MCF 10A (cell line): ENCODE measurements at places on chromosomes 11 and 22. TPM values are rescaled to one million over a fixed set of nuclear protein-coding genes. Genes with fewer than 3 reads are reported as not detected.
A peak's percentile ranks its signal among the peaks of the same experiment; 100 is the strongest.

Gene YPEL1
- total RNA-seq, result 0.07 and 0.27 TPM in 2 replicates

Gene C22orf42
- total RNA-seq, result not detected in 2 replicates

DNA sequence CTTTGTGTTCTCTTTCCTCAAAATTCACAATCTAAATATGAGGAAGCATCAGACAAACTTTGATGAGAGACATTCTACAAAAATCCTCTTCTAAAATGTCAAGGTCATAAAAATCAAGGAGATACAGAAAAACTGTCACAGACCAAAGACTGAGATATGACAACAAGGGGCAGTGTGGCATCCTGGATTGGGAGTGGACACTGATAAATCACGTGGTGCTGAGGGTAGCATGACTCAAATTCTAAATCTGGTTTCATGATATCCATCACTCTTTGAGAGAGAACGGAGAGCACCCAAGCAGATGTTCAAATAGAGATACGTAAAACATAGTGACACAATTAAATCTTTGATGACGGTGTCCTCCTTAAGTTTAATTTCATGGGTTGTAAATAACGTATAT, 13.0 kb upstream of the CARD18 start:
- DNase-seq, result peak; percentile 54

GRCh38 chr11:57403802-57404147, 13.3 kb upstream of the PRG2 start:
- no peak for DNase-seq

DNA sequence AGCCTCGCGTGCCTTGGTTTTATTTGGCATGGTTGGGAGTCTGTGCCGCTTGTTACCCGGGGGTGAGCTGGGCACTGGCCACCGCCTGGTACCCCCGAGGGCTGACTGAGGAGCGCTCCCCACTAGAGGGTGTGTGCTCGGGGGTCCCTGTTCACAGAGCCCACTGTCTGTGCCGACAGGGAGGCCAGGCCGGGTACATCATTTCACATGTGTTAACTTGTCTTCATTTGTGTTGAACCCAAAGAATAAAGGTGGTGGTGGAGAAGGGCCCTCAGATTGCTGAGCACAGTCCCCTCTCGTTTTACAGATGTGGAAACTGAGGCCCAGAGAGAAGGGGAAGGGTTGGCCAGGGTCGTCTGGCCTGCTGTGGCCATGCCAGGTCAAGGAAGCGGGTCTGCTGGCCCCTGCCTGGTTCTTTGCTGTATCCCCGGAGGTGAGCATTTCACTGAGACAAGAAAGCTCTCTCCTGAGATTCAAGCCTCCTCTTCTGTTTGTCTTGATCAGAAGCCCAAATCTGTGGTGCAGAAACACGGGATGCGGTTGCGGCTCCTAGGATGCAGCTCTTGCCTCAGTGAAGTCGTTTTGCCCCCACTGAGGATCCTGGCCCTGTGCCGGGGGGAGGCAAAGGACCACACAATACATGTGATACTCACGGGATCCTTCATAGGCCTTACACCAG, 60.8 kb downstream of the FBLN1 start:
- no peak for DNase-seq

- peak; percentile 37 for DNase-seq
Measured at GRCh38 chr11:86067009-86067850, 1.7 kb downstream of the PICALM start.

- DNase-seq, result peak; percentile 34
Measured at GRCh38 chr11:93686812-93687211, 25.3 kb downstream of the CEP295 start.

DNA sequence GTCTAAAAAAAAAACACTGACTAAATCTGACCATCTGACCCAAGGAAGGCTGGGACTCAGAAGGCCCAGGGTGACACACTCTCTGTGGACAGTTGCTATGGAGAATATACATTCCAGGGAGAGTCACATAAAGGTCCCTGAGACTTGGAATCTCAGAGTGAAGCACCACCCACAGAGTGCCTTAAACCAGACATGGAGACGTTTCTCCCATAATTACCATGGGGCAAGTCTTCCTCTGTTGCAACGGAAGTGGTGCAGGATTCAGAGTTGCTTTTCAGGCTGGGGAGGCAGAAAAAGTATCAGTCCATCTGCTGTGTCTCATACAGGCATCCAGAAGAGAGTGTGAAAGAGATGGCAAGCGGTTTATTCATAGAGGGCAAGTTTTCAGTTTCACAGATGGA, 58.7 kb upstream of the SLN start:
- no peak for DNase-seq

- peak; percentile 22 for DNase-seq
Measured at GRCh38 chr11:72553706-72554105, 119.4 kb upstream of the CLPB start.
